T-helper 2 cell (primary cell): ENCODE measurements at places on chromosomes 13 and 19.
A peak's percentile ranks its signal among the peaks of the same experiment; 100 is the strongest.

- DNase-seq = no peak
Measured at GRCh38 chr19:30061223-30062064, 119.4 kb downstream of the URI1 start.

- DNase-seq = no peak
Measured at GRCh38 chr13:86399572-86399971, 600.4 kb upstream of the SLITRK6 start.

DNA sequence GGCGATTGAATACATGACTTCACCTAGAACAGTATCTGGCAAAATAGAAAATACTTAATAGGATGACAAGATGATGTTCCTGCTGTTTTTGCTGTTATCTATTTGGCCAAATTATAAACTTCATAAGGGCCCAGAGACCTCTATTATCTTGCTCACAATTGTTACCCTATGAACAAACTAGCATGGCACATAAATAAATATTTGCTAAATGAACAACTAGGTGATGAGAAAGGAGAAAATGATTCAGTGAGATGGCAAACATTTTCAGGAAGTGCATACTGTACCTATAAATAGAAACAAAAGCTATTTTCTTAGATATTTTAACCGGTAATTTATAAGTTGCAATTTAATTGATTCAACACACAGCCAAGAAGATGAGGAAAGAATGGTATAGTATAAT, 78.4 kb downstream of the FAM216B start:
- no peak for DNase-seq

- DNase-seq = no peak
Measured at GRCh38 chr13:73450583-73450982, 391.8 kb downstream of the KLF5 start.

DNA sequence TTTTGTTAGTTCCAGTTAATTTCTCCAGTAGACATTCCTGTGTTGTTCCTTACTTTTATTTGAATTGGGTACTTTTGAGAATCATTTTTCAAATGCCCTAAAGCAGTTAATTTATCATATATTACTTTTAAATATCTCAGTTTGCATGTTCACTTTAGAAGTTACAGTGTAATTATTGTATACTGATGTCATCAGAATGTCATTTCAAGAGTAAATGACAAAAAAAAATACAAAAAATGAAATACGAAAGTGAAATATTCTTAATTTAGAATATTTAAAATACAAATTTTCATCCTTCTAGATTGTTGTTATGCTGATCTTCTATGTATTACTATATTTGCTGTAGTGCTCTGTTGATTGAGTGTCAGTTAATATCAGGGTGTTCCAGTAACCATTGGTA, 114.2 kb downstream of the PAN3 start:
- no peak for DNase-seq

- no peak for DNase-seq
Measured at GRCh38 chr19:4593409-4593851, 33.9 kb upstream of the SEMA6B start.

GRCh38 chr13:27353708-27354107, 70.7 kb upstream of the GTF3A start:
- DNase-seq = no peak

DNA sequence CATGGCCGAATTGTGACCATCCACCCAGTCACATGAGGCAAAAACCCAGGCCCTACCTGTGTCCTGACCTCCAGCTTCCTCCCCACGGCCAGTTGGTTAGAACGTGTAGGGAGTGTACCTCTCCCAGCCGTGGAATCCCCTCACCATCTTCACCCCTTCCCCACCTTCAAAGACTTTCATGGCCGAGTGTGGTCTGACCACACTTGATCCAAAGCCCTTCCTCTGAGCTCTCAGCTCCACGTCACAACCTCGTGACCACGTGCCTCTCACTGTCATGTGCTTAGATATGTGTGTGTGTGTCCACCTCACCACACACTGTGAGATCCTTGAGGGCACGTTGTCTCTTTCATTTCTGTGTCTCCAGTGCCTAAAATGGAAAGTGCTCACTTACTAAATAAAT, 48.6 kb upstream of the UBE2L5 start:
- DNase-seq = peak; percentile 30

GRCh38 chr13:24112791-24113190, 47.7 kb upstream of the SPATA13 start:
- DNase-seq = no peak

DNA sequence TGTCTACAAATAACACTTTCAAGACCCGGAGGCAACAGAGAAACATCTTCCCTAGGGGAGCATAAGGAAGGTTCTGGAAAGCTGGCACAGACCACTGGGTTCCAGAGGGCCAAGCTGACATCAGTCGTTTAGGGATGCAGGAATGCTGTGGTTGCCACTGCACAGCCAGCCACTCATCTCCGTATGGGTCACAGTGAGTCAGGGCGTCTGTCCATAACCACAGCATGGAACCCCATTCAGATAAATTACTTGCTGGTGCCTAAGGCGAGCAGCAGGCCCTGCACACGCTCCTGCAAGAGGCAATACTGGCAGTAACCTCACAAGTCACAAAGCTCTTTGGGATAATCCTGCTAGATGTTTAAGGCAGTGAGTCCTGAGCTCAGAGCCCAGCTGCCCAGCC, 140.9 kb upstream of the UBL3 start:
- DNase-seq = no peak

DNA sequence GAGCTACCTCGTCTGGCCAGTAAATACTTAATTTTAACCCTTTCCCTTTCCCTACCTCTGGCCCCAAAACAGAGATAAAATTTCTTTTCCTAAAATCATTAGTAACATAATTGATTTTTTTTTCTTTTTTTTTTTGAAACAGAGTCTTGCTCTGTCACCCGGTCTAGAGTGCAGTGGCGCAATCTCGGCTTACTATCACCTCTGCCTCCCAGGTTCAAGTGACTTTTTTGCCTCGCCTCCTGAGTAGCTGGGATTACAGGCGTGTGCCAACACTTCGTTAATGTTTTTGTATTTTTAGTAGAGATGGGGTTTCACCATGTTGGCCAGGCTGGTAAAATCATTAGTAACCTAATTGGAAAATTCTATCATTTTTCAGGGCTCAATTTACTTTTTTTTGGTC, 10.4 kb upstream of the TRIM13 start:
- no peak for DNase-seq

DNA sequence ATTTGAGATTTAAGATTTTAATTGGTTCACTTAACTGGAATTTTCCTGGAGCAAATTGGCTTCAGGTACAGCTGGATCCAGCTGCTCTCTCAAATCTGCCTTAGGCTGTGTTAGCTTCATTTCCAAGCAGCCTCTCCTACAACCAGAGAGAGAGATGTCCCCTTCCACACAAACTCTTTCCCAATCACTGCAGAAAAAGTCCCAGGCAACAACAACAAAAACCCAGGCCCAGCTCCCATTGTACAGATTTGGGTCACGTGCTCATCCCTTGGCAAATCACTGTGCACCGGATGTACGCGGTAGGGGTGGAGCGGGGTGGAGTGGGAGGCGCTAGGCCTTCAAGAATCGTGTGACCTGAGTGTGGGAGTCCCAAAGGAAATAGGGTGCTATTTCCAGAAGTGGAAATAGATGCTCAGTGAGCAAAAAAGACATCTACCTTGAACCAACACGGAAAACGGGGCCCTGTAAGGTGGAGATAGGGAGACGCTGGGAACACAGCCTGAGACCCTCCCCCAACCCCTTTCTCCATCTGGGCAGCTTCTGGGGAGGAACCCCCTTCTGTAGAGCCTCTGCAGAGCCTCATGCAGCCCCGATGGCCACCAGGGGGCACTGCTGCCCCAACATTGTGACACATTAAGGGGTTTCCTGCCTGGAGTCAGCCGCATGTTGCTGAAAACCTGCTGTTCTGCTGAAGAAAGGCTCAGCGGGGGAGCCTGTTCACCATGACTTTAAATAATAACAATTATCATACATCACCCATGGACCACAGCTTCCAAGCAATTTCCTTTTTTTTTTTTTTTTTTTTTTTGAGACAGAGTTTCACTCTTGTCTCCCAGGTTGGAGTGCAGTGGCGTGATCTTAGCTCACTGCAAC, 25.4 kb downstream of the HPN start:
- peak; percentile 76 for DNase-seq

GRCh38 chr13:108113407-108113806, 101.9 kb downstream of the LIG4 start:
- no peak for DNase-seq

DNA sequence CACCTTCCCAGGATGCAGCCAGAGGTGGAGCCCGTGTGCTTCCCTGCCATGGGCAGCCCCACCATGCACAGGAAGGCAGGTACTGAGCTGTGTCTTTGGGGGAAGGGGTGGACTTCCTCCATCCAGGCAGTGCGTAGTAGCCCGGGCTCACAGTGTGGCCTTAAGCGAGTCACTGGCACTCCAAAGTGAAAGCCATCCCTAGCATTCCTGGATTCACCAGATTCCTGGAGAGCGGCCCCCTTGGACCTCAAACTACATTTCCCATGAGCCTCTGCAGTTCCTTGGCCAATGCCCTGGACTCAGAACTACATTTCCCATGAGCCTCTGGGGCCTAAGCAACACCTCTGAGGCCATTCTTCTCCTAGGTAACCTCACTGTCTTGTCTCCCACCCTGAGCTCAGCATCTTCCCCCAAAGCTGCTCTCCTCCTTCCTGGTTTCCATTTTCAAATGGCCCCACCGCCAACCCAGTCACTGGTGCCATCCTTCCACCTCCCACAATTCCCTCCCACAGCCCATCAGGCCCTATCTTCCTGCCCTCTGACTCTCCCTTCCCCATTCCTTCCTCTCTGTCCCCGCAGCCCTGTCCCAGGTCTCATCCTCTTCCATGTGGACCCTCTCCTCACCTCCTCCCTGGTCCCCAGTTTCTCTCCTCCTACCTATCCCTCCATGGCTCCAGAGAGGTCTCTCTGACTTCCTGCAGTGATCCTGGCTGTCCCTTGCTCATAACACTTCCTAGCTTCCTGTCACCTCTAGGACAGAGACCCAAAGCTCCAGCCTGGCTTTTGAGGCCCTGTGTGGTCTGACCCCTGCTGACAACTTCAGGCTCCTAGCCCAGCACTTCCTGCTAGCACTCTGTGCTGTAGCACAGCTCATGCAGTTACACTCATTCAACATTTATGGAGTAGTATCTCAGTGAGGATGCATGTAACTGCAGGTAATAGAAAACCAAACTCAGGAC, at the start of gene C19orf81:
Gene C19orf81 (plus strand): TSS at position 13 of the 959 bp plus-strand sequence. CDS start 0 bp downstream, at position 13.
- no peak for DNase-seq

GRCh38 chr13:40569024-40569350, 97.5 kb downstream of the FOXO1 start:
- DNase-seq = no peak

- no peak for DNase-seq
Measured at GRCh38 chr19:38676023-38676877, 28.8 kb downstream of the ACTN4 start.

DNA sequence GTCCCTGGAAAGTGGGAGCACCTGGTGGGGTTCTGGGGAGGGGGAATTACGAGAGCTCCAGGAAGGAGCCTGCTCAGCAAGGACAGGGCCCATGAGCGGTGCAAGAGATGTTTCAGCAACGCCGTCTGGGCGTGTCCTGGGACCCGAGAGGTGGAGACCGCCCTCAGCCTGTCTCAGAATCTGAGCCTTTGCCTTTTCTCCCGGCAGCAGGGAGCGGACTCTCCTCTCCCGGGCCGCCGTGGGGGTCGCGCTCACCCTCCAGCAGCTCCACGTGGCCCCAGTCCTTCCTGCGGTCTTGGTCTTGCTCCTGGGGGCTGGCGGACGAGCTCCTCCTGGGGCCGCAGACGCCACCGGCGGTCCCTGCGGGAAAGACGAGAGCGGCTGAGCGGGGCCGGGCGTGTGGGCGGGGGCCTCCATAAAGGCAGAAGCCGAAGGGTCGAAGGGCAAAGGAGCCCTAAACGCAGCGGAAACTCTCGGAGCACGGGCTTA, 714 bp downstream of the POLRMT start:
- DNase-seq = no peak

DNA sequence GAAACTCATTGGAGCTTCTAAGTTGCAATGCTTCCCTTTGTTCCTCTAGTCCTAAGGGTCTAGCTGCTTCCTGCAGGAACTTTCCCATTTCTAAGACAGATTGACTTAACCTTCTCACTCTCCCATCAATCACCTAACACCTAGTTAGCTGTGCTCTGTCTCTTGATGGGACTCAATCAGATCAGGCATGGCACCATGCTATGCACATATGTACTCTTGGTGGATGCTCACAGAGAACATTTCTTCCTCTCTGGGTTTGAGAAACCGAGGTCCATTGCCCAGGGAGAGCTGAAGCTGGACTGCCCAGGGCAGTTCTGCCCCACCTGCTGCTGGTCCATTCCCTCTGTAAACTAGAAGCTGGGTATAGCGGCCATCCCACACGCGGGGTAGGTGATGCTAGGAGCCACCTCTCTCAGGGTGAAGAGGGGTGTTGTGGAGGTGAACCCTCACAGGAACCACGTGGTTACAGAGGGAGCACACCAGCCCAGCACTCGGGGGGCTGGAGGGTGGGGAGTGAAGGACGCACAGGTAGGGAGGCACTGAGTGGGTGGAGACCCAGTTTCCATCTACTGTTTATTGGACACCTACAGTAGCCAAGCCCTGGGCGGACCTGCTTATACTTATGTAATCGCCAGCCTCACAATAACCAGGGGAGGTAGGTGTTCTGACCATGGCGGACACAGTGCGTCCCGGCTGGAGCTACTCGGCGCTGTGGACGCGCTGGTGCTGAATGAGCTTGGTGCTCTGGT, 3.1 kb upstream of the UBE2M start:
- no peak for DNase-seq

DNA sequence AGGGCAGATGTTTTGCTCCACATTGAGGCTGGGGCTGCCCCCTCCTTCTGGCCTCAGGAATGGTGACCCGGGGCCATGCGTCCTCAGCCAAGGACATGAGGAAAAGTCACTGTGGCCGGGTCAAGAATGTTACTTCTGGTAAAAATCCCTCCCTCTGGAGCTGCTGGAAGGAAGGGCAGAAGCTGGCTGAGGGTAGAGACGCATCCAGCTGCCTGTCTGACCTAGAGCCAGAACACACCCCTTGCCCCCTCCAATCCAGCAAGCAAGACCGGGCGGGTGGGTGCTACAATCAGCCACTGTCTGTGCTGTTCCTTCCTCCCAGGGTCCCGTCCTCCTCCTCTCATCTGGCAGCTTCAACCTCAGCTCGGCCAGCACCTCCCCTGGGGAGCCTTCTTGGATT, 59.0 kb downstream of the PTPRS start:
- no peak for DNase-seq

DNA sequence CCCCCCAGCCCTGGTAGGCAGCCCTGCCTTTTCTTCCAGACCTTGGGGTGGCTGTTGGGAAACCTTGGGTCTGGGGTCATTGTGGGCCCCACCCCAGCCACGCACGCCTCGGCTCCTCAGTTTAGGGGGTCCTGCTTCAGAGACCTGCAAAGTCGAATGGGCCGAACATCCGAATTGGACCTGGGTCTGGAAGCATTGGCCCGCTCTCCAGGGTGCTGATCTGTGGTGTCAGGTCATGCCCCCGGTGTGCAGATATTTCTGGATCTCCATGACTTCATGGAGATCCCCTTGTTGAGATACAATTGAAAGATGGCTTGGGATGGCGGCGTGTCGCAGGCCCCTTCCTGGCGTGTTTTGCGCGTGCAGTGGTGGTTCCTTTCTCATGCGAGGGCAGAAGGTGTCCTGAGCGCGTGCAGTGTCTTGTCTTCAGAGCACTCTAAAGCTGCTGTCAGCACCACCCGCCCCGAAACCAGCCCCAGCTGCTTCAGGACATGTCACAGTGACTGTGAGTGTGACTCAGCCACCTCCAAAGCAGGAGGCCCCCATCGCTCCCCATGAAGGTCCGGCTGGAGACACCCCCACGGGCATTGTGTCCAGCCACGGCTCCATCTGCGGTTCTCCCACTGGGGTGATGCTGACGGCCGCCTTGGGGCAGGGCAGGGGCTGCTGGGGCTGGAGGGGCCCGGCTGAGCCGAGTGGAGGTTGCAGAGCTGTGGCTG, 112.7 kb downstream of the KDM4B start:
- DNase-seq = no peak
